ENCODE measurements at places on chromosomes 16 and 17.

DNA sequence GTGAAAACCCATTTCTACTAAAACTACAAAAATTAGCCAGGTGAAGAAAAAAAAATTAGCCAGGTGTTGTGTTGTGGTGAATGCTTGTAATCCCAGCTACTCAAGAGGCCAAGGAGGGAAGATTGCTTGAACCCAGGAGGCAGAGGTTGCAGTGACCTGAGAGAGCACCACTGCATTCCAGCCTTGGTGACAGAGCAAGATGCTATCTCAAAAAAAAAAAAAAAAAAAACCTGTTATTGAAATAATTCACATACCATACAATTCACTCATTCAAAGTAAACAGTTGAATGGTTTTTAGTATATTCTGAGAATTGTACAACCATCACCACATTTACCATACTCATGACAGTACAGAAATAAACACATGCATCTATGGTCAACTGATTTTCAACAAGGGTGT, 31.0 kb downstream of the ZNRF1 start:
- no peak for DNase-seq

GRCh38 chr16:72270531-72270930, 98.6 kb upstream of the PMFBP1 start:
- no peak for DNase-seq

DNA sequence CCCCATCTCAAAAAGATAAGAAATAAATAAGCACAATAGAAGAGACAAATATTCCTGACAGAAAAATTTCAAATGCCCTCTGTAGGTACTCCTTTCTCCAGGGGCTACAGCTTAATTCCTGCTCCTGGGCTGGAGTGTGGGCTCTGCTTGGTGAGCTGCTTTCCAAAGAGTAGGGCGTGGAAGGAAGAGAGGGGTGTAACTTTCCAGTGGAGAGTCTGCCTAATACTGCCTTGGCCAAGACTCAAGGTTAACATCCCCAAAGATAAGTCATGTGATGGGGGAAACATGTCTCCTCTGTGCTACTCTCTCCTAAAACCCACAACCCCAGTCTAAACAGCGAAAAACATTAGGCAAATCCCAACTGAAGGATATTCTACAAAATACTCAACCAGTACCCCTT, 42.7 kb downstream of the TMC5 start:
- DNase-seq: no peak

- DNase-seq: no peak
Measured at GRCh38 chr16:55645986-55646385, 9.8 kb upstream of the SLC6A2 start.

DNA sequence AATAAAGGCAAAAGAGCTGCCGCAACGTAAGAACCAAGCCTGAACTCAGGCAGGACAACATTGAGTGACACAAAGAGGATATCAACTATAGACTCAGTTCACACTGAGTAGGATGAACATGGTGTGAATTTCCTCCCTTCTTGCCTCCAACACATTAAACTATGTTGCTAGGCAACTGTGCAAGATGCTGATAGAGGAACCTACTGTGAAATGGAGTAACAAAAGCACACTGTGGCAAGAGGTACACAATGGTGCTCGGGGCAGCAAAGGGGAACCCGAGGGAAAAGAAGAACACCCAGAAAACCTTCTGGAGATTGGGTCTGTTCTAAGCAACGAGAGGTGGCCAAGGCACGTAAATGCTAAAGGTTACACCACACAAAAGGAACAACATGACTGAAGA, 34.1 kb downstream of the GRB2 start:
- DNase-seq: peak; percentile 80

DNA sequence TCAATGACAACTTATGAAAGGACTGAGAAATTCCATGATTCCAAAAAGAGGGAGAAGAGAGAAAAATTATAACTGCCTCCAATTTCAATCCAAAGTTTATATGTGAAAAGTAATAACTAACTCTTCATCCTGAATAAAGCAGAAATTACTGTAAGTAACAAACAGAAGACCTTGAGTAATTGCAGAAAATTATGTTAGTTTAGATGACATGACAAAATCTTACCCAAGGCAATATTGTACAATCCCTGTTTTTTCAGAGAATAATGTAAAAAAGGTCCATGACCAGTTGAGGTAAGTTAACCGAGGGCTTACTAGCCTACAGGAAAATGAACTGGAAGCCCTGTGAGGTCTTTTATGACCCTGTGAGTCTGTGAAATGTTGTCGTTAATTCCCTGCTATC, 949.5 kb upstream of the SOX9 start:
- no peak for DNase-seq

GRCh38 chr17:21283482-21284318, 811 bp upstream of the MAP2K3 start:
- DNase-seq: peak; percentile 31

DNA sequence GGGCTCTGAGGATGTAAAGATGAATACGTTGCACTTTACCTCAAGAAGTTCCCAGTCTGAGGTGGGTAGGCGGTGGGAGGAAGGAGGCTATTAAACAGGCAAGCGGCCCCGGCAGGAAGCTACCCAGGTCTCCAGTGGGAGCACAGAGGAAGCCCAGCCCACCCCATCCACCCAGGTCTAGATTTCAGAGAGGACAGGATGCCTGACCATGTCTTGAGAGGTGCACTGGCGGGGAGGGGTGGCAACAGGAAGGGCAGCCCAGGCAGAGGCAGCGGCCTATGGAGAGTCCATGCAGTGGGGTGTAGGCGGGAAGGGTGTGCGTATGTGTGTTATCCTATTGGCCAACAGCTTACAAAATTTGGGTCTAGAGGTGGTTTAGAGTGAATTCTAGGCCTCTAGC, 13.9 kb downstream of the SARM1 start:
- DNase-seq: no peak

GRCh38 chr17:78484271-78485246, 92.6 kb downstream of the DNAH17 start:
- peak; percentile 47 for DNase-seq

- DNase-seq: no peak
Measured at GRCh38 chr17:44176671-44177501, 6.4 kb downstream of the ASB16 start.

DNA sequence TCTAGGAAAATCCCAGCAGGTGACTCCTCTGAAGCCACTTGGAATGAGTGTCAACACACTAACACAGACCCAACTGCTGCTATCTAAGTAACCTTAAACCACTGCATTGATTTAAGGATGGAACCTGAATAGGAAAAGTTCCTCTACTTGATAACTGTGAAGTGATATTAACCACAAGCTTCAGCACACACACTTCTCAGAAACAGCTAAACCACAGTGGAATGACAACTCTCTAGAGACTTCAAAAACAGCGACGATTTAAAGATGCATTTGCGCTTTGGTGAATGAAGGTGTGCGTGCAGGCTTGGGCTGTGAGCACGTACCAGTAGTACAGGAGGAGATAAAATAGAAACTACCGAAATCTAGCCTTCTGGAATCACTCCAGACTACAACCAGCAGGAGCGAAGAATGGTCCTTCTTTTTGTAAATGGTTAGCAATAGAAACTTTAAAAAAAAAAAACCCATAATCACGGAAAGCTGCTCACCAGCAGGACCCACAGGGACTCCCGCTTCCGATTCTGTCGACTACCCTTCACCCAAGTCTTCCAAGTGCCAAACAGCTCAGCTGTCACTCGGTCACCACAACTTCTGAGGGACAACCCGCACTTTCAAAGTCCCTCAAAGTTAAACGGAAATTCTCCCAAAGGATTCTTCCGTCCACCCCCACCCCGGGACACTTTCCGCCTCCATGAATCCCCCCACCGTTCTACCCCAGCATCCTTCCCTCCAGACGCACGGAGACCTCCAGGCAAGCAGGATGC, 137.7 kb upstream of the CORO6 start:
- no peak for DNase-seq

DNA sequence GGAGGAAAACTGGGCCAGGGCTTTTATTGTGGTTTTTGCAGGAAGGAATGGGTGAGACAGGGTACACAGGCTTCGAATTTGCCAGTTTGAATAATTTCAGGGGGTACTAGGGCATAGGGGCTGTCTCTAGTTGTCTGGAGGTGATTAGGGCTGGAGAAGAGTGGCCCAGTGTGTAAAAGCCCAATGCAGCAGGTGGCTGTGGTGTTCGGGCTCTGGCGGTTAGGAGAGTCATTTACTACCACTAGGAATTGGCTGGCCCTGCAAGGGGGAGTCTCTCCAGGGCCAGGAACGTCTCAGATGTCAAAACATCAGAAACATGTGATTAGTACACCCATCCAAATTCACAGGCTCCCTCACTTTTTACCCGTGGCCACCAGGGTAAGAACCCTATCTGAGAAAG, 50.3 kb downstream of the GINS3 start:
- no peak for DNase-seq

- no peak for DNase-seq
Measured at GRCh38 chr16:1175566-1176279, 22.8 kb downstream of the CACNA1H start.

DNA sequence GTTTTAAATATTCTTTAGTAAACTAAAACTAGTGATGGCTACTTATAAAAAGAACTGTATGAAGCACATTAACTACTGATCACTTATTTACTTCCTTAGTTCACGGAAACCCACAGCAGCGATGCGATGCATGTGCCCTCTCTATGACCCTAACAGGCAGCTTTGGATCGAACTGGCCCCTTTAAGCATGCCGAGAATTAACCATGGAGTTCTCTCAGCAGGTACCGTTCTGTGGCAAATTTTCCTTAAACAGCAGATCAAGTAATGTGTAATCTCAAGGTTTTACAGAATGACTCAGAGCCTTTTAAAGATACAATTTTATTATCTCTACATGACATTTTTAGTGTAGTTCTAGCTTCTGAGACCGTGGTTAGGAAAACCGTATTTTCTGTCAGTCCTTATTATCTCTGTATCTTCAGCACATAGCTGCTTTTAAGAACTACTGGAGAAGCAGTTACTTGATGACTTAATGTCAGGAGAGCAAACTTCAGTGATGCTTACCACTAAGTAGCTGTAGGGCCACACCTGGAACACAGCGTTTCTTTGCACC, 43.0 kb downstream of the GAN start:
- DNase-seq: no peak

DNA sequence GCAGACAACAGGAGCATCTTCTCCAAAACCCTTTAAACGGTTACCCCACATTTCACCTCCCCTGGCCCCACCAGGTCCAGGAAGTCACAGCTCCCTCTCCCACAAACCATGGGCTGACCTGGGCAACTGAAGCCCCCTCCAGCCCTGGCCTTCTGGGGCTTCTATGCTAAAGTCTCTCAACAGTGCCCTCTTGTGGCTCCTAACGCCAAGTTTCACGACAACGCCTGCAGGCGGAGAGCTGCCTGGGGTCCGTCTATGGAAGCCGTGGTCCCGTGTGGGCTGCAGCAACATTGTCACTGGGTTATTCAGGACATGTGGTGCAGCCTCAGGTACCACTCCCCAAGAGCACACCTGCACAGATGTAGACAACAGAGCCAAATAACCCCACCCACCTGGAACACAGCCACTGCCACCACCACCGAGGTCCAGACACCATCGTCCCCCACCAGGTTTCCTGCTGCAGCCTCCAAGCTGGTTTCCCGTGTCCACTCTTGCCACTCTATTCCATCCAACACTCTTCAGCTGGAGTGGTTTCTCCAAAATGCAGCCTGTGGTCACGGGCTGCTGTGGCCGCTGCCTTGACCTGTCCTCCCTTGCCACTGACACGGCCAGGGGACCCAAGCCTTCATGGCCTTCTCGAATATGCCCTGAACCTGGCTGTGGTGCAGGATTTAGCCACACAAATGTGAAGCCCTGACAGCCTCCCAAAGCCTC, 19.1 kb downstream of the C16orf95 start:
- no peak for DNase-seq

- DNase-seq: no peak
Measured at GRCh38 chr17:42814633-42815399, 9.3 kb downstream of the BECN1 start.

DNA sequence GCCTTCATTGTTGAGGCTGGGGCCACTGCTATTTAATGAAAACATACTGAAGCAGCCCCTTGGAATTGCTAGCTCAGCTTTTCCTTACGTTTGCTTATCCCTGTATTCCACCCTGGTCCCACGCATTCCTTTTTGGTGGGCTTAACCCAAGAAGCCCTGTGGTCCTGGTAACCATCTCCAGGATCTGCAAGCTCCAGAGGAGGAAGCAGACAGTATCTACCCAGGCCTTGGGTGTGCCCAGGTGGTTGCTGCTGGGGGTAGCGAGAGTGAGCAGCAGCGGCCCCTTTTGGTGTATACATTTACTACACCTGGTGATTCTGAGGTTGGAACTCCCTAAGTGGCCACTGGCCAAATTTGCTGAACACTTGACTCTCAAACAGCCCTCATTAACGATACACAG, 97.7 kb downstream of the CBLN1 start:
- DNase-seq: no peak

GRCh38 chr17:68344701-68345136, 53.4 kb downstream of the ARSG start:
- DNase-seq: no peak

GRCh38 chr17:309361-309888, 43.2 kb downstream of the RPH3AL start:
- peak; percentile 16 for DNase-seq

- peak; percentile 73 for DNase-seq
Measured at GRCh38 chr16:47037746-47038458, 64.4 kb upstream of the DNAJA2 start.

DNA sequence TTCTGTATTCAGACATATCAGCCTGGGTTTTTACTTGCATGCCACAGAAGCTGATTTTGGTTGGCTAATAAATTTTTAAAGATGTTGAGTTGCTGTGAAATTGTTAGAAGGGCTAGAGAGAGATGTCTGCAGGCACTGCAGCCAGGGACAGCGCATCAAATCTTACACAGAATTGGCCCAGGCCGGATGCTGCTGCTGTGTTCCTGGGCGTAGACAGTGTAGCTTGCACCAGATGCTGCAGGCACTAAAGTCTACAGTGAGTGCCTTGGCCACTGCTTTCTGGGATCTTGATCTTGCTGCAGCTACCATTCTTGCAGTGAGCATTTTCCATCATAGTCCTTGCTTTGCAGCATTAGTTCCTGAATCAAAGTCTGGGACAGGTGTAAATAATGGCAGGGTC, 169.9 kb downstream of the SPECC1 start:
- no peak for DNase-seq

DNA sequence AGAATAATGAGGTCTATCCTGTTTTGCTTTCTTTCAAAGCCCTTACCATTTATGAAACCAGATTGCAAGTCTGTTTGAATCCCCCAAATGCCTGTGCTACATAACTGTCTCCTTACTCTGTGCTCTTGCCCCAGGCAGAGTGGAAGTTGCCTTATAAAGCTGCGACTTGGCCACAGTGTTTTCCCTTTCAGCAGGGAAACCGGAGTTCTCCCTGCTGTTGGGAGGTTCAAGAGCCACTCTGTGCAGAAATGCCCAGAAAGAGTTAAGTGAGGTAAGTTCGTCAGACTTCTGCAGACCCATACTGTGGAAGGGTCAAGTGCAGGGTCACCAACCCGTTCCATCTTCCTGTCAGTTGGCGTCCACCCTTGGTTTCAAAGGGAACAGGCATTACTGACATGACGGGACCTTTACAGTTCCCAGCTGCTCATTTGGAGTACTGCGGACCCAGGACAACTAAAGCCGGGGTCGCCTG, 508.9 kb downstream of the WWOX start:
- no peak for DNase-seq

GRCh38 chr16:84610376-84610775, 7.5 kb downstream of the COTL1 start:
- no peak for DNase-seq

GRCh38 chr16:82002831-82003230, 8.4 kb downstream of the SDR42E1 start:
- no peak for DNase-seq

GRCh38 chr17:13477180-13477611, 124.5 kb downstream of the HS3ST3A1 start:
- DNase-seq: no peak

- DNase-seq: peak; percentile 7
Measured at GRCh38 chr17:700504-701094, 14.0 kb downstream of the VPS53 start.

GRCh38 chr16:5753381-5753780, 655.8 kb upstream of the EEF2KMT start:
- DNase-seq: no peak
